ENCODE measurements at places on chromosomes 1 and 21.

GRCh38 chr1:165144757-165145397 lies 211.6 kb downstream of the LMX1A start:
- DNase-seq: no peak

GRCh38 chr1:117821774-117822482 lies 107.5 kb downstream of the GDAP2 start:
- DNase-seq: no peak

GRCh38 chr1:77467741-77468140 lies 185.9 kb downstream of the AK5 start:
- no peak for DNase-seq

DNA sequence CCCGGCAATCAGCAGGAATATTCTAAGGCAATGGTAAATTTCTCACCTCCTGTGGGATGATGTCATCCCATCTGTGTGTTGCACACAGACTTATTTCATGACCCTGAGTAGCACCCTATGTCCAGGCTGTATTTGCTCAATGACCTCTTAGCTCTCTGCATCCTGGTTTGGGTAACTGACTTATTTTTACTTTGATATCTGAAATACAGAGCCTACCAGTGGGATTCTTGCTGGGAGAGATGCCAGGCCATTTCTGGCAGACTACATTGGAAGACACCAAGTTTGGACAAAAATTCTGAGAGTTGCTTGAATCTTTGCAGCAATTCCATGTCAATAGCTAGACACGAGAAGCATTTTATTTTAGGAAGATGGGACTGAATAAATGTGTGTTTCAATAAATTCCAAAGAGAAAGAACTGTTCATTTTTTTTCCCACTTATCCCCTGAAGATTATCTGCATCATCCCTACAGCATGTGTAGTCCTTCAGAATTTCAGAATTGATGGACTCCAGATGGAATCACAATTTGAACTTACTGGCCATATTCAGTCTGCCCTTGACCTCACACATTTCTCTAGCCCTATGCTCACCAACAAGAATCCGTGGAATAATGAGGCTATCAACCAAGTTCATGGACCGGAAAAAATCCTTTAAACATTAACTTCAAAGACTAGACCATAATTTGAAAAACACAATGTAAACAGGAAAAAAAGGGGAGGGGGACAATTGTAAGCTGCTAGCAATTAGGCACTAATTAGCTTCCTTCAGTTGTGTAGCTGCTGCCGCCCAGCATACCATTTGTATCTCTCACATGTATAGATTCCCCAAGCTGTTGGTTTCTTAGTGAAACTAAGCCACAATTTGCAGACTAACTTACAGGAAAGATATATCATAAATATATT lies 226.5 kb downstream of the HMCN1 start:
- no peak for DNase-seq

DNA sequence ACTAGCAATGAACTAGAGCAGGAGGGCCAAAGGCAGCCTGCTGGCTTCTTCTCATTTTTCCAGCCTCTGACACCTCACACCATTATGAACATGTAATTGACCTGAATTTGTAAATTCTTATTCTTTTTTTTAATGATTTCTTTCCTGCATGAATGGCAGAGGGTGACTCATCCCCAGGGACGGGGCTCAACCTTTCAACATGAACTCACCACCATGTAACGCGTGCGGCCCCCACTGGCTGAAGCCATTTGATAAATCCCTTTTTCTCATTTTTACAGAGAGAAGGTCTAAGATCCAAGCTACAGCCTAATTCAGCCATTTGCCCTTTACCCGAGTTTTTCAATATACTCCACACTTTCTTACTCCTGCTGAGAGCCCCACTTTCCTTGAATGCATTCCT lies 9.3 kb upstream of the ETS2 start:
- DNase-seq: no peak

GRCh38 chr1:12249181-12249580 lies 19.4 kb downstream of the VPS13D start:
- no peak for DNase-seq

GRCh38 chr1:158153746-158154444 lies 26.8 kb upstream of the CD1D start:
- no peak for DNase-seq

DNA sequence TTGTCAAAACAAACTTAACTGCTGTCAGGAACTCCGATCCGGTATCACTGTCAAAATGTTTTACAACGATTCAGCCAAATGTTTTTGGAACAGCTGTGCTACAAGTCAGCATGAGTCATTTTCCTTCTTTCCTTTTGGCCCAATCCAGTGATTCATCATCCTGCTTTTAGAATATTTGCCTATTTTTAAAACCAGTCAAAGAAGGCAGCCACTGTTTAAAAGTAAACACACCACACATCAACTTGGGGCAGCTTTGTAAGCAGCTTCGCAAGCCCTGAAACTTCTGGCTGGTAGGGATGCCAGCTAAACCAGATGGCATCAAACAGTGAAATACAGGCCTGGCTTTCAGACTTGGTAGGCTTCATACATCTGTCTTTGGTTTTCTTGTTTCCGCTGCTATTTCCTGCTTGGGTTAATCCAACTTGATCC lies 14.9 kb downstream of the MAP3K7CL start:
- DNase-seq: no peak

- DNase-seq: no peak
These were observed 289.9 kb downstream of the DPYD start for GRCh38 chr1:97630948-97631347.

GRCh38 chr1:244214009-244214967 lies 163.2 kb downstream of the ZBTB18 start:
- no peak for DNase-seq

- DNase-seq: peak; percentile 28
These were observed 20.9 kb downstream of the POFUT2 start for GRCh38 chr21:45266518-45267389.

DNA sequence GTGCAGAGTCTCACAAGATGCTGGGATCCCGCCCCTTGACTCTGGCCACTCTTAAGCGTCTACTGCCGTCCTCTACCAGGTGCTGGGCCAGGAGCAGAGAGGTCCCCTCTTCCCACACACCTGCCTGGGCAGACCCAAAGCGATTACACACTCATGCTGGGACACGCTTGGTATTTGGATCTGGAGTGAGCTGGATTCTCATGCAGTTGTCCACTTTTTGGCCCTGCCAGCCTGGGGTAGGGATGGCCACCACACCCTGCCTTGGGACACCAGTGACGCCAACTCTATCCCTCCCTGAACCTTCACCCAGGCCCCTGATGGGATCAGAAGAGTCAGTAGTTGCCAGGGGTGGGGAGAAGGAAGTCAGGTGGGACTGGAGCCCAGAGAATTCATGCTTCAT lies 28.6 kb downstream of the ITPKB start:
- DNase-seq: no peak

DNA sequence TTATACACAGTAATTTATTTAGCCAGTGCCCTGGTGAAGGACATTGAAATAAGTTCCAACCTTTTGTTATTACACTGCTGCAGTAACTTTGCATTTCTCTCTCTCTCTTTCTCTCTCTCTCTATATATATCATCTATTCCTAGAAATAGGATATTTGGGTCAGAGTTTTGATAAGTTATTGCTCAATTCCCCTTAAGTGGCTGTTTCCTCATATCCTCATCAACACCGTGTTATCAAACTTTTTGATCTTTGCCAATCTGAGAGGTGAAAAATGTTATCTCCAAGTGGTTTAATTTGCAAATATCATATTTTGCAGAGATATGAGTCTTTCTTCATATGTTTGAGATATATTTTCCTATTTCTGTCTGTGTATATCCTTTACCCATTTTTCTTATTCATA lies 1.6 kb upstream of the SRSF4 start:
- DNase-seq: no peak
